T-cell (primary cell): ENCODE measurements at places on chromosomes 6 and 20.

GRCh38 chr6:152176268-152176667 is 368.8 kb downstream of the ESR1 start:
- no peak for DNase-seq

- no peak for DNase-seq
Measured at GRCh38 chr20:35552914-35553313, 11.0 kb downstream of the ERGIC3 start.

DNA sequence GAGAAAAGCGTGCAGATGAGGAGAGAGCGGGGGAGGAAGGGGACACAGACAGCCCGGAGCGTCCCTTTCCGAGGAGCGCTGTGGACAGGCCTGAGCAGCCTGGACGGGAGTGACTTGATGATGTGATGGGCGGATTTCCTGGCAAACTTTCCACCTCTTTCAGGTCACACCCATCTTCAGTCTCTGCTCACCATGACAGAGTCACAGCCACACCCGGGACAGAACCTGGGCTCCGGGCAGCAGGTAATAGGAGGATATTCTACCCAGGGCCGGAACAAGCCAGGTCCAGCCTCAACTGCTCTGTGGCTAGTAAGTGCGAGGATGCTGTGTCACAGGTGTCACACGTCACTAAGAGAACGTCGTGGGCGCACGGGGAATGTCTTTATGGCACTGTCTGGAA is 84.3 kb downstream of the THBS2 start:
- DNase-seq: no peak

- no peak for DNase-seq
Measured at GRCh38 chr6:24126586-24127192, 674 bp downstream of the NRSN1 start.

DNA sequence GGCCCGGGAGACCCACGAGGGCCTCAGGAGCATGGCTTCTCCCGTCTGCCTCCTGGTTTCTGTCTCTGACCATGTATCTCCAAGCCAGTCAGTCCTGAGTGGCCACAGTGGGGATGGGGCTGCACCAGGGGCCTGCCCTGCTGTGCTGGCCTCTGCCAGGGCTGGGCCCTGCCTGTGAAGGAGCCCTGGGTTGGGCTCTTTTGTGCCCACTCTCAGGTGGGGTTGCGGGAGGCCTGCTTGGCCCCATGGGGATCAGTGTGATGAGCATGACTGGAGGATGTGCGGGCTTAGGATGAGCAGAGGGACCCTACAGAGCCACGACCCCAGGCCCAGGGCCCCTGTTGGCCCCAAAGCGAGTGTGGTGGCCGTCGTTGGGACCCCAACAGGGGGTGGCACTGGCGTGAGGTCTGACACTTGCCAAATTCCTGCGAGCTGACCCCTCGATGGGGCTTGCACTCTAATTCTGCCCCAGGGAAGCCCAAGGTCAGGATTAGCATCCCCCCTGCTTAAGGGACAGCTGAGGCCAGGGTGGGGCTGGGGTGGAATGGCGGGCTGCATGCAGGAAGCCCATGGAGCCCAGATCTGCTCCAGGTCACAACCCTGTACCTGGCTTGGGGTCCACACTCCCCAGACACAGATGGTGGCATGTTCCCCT is 90.0 kb upstream of the BHLHE23 start:
- DNase-seq: no peak

DNA sequence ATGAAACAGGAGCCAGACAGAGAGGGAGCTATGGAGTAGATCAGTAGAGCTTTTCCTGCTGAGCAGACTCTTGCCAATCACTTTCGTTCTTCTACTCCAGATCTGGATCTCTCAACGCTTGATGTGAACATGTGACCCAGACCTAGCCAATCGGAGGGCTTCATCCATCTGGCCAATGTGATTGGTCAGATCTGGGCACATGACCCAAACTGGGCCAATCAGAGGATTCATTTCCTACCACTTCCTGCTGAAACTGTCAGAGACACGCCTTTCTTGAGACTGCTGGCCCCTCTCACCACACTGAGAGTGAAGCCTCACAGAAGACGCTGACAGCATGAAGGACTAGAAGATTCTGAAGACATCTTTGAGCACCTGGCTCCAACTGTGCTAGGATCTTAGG is 44.2 kb upstream of the ZMYND8 start:
- DNase-seq: no peak

DNA sequence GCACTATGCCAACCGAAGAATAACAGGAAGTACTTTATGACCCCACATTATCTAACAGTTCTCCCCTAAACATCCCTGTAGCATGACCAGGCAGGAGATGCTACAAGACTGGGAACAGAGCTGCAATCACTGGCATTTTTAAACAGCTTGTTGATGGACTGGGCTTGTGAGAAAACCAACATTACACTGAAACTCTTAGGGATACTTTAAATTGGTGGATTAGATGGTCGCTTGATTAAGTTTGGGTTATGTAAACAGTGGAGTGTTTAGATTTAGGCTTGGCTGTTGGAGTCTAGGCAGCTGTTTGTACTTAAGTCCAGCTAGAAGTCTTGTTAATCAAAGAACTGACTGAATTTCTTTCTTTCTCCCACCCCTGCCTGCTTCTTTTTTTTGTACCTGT is 234.1 kb upstream of the BMP2 start:
- DNase-seq: no peak

GRCh38 chr6:71460933-71461332 is 172.3 kb downstream of the OGFRL1 start:
- no peak for DNase-seq

DNA sequence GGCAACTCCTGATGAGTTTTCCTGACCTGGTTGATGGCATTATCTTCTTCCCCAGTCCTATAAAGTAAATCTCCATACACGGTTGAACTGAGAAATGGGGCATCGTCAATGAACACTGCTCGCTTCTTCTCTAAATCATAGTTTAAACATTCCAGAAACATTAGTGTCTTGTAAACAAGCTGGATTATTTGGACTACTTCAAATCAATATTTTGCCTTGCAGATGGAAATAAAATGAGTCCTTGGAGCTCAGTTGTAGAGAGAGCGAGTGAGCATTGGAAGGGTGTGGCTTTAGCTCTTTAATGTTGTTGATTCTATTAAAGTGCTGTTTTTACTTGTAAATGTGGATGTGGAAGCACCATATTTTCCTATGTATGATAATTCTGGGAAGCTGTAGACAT is 18.4 kb downstream of the C6orf89 start:
- DNase-seq: no peak

- DNase-seq: no peak
Measured at GRCh38 chr6:122007339-122007738, 392.1 kb upstream of the HSF2 start.

DNA sequence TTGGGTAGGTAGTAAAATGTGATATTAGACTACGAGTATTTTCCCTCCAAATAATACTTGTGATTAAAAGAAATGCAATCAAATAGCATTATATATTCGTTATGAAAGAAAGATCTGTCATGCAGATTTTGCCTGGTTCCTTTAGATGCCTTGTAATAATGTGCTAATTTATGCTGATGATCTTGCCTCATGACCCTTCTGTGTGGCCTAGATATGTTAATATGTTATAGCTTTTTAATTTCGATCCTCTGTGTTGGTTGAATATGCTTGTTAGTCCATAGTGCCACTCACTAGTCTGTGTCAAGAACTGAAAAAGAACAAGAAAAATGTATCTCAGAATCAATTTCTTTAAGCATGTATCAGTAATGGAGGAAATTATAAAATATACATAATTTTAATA is 31.9 kb downstream of the CDKAL1 start:
- no peak for DNase-seq

DNA sequence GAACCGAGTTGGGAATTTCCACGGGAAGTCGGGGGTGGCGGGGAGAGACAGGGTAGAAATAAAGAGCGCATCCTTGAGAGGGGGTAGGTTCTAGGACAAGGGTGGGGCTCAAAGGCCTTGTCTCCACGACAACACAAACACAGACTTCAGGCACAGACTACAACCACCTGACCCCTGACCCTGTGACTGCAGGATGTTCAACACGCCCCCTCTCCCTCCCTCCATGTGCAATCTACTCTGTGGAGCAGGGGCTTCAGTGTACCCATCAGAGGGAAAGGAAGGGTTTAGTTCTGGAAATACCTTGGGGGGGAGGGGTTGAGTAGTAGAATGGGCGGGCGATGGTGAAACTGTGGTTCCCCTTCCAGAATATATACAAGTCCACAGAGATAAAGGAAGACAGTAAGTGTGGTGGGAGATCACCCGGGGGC is 651 bp upstream of the TAPBP start:
- DNase-seq: peak; percentile 82

- DNase-seq: no peak
Measured at GRCh38 chr6:75815756-75816155, 66.7 kb downstream of the MYO6 start.

DNA sequence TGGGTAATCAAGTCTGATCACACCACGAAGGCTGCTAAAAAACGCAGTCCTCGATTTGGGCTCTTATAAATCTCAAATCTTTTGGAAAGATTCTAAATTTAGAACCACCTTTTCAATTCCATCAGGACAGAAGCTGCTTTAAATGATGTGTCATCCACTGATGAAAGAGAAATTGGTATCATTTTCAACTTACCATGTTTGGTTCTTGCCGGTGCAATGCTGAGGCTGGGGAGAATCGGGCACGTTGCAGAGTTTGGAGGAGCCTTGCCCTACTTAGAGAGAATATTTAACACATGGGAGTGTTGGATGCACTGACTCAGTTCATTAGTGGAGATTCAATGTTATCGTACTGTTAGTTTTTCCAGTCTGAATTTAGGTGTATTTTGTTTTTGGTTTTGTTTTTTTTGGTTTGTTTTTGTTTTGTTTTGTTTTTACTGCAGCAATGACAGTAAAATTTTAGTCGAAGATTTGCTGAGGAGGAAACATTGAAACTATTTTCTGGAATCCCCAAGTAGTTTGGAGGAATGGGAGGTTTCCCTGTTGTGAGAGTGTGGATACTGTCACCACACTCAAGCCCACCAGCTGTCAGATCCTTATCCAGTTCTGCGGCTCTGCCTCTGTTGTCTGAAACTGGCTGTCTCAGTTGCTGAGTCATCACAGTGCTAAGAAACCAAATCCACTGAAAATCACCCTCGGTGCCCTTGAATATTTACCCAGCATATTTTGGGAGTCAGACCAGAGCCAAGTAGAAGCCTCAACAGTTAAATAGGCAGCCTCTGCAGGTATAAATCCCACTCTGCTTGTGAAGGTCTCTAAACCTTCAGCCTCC is 497.0 kb downstream of the BTBD3 start:
- no peak for DNase-seq

- DNase-seq: peak; percentile 7
Measured at GRCh38 chr6:13710552-13711323, 897 bp downstream of the RANBP9 start.

DNA sequence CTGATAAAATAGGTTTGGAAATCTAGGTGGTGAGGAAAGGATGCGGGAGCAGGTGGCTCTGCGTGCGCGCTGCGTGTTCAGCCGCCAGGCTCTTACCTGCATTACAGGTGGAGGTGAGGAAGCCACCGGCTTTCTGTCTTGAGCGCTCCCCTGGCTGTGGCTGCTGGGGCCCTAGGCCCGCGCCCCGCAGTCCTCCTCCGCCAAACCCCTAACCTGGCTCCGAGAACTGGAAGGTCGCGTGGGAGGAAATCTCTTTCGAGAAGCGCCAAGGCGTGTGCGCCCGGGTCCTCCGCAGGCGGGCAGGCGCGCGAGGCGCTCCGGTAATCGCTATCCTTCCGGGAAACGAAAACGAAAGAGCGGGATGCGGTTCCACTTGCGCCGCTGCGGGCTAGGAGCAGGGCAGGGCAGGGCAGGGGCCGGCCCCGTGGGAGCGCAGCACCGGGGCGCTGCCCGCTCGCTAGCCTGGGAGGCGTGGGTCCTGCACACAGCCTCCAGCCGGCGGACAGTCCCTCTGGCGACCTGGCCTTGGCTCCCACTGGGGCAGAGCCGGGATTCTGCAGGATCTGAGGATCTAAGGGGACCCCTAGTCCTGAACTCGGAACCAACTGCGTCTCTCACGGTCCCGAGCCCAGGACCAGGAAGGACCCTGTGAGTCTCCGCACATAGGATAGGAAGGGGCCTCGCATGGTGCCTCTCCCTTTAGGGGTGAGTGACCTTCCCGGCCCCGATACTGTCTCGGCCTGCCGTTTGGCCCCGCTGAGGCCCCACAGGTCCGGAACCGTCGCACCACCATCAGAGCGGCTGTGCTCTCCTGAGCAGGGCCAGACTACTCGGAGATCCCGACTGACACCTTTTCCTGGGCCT is at the start of gene ETV7:
Gene ETV7, minus strand, starts transcription at position 230 of the 864 bp plus-strand sequence. Its CDS starts 128 bp downstream, at position 102.
- DNase-seq: peak; percentile 11

- DNase-seq: peak; percentile 68
Measured at GRCh38 chr6:158231551-158232315, 63.6 kb downstream of the GTF2H5 start.

DNA sequence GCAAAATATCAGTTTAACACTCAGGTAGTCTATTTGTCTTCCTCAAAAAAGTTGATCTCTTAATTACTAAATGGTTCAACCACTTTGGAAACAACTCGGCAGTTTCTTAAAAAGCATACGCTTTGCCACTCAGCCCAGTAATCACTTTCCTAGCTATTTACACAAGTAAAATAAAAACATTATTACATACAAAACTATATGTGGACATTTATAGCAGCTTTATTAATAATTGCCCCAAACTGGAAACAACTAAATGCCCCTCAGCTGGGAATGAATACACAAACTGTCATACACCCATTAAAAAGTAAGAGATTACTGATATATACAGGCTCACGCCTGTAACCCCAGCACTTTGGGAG is 7.4 kb downstream of the EEF1A1 start:
- DNase-seq: no peak

- no peak for DNase-seq
Measured at GRCh38 chr6:25173951-25174474, 105.2 kb upstream of the CARMIL1 start.

DNA sequence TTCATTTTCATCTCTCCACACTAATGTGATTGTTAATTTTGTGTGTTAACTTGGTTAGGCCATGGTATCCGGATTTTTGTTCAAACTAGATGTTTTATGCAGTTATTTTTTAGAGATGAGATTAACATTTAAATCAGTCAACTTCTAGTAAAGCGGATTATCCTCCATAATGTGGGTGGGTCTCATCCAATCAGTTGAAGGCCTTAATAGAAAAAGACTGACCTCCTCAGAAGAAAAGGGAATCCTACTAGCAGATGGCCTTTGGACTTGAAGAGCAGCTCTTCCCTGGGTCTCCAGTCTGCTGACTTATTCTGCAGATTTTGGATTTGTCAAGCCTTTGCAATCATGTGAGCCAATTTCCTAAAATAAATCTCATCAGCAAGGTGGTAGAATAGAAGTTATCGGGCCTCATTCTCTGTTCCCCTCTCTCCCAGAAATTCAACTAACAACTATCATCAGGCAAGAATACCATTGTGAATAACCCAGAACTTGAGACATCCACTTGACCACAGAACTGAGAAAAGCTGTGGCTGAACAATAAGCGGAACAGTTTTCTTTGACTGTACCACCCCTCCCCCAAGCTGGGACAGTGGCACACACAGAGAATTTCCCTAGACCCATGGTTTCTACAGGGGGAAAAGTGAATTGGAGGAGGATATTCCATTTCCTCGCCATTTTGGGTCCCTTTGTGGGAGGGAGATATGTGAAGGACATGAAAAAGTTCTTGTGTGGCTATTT is 323.0 kb downstream of the UTRN start:
- DNase-seq: no peak

GRCh38 chr6:34138914-34139510 is 6.9 kb downstream of the GRM4 start:
- no peak for DNase-seq

GRCh38 chr20:51456511-51457509 is 85.7 kb downstream of the NFATC2 start:
- no peak for DNase-seq
